Activated CD4-positive, alpha-beta T cell treated with anti-CD3 and anti-CD28 coated beads, Interleukin-2, Interleukin-6, amounts not matched to agents 100 ng/mL and 50 ng/mL, durations not matched to agents 16 hours and 8 hours (primary cell): ENCODE measurements at places on chromosomes 12 and 14.

- DNase-seq, result no peak
Measured at GRCh38 chr14:76268047-76268431, 107.9 kb upstream of the ESRRB start.

DNA sequence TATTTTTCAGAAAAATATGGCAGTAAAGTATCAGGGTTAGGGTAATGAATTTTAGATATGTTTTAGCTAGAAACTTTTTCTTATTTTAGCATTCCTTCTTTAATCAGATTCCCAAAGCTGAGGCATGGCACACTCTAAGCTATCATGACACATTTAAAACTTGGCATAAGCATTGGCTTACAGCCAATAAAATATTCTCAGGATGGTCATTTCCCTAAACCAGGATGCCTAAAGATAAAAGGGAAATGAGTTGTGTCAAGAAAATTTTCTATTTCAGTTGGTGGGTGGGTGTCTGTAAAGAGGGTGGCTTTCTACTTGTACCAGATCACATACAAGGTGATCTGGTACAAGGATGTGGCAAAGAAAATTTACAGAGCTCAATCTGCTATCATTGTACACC is 47.8 kb downstream of the PEBP1 start:
- DNase-seq, result no peak

- DNase-seq, result no peak
Measured at GRCh38 chr12:118189741-118190191, 53.8 kb downstream of the PEBP1 start.

GRCh38 chr12:132131229-132131628 is 12.9 kb downstream of the DDX51 start:
- DNase-seq, result no peak

DNA sequence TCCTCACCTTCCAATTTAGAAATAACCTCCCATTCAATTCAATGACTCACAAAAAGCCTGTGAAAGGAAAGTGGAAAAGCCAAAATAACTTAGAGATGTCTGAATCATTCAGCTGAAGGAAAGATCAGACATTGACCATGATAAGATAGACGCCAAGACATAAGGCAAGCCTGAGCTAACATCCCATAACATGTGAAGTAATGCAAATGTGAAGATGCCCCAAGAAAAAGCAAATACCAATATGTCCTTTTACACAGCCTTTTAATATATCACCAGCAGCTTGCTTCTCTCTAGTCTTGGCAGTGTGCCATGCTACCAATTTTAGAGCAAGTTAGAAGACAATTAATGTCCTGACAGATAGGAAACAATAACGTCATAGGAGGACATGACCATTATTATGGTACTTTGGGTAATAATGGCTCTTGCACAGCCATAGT is 2.4 kb upstream of the NUMB start:
- no peak for DNase-seq
